ENCODE measurements at places on chromosomes 1 and 21.
A peak's percentile ranks its signal among the peaks of the same experiment; 100 is the strongest.

DNA sequence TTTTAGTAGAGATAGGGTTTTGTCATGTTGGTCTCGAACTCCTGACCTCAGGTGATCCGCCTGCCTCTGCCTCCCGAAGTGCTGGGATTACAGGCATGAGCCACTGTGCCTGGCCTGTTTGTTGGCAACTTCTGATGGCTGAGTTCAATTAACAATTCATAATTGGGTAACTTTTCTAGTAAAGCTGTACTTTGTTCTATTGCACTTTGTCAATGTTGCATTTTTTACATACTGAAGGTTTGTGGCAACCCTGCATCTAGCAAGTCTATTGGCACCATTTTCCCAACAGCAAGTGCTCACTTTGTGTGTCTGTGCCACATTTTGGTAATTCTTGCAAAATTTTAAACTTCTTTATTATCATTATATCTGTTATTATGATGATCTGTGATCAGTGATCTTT, 64.5 kb upstream of the USP24 start:
- DNase-seq: no peak

- no peak for DNase-seq
Observed at GRCh38 chr1:69377507-69377906, 190.2 kb upstream of the LRRC7 start.

GRCh38 chr1:113353580-113353979, 36.7 kb upstream of the MAGI3 start:
- DNase-seq: no peak

DNA sequence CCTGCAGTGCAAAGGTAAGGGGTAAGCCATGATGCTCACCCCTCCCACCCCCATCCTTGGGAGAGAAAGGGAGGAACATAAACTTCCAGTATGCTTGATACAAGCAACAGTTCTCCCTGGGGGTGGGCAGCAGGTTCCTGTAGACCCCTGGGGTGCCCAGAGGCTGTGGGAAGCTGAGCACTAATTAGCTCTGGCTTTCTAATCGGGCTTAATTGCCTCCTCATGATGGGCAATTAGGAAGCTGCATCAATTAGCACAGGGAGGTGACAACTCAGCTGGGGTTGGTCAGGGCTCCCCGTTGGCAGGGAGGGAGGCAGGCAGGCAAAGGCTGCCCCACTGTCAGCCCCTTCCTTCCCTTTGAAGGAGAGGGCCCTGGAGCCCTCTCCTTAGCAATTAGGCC, 15.7 kb upstream of the LMNA start:
- no peak for DNase-seq

DNA sequence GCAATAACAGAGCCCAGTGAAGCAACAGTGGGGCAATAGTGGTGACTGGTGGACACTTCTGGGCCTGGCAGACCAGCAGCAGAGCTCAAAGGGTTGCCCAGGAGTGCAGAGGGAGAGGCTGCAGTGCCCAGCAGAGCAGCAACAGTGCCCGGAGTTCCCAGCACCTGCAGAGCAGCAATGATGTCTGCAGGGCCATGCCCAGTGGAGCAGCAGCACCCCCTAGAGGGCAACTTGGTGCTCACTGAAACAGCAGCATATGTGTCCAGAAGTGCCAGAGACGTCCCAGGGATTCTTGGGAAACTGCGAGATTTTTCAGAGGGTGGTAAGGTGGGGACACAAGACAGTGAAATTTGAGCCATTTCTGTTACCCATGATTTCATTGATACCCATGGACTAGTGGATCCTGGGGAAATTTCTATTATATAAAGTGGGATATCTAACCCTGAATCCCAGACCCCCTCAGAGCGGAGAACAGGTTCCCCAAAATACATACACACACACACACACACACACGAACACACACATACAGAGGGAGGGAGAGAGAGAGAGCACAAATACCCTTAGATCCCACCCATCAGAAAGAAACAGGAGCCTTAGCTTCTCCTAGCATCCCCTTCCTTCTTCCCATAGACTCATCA, 156.9 kb upstream of the GJB5 start:
- DNase-seq: peak; percentile 58

DNA sequence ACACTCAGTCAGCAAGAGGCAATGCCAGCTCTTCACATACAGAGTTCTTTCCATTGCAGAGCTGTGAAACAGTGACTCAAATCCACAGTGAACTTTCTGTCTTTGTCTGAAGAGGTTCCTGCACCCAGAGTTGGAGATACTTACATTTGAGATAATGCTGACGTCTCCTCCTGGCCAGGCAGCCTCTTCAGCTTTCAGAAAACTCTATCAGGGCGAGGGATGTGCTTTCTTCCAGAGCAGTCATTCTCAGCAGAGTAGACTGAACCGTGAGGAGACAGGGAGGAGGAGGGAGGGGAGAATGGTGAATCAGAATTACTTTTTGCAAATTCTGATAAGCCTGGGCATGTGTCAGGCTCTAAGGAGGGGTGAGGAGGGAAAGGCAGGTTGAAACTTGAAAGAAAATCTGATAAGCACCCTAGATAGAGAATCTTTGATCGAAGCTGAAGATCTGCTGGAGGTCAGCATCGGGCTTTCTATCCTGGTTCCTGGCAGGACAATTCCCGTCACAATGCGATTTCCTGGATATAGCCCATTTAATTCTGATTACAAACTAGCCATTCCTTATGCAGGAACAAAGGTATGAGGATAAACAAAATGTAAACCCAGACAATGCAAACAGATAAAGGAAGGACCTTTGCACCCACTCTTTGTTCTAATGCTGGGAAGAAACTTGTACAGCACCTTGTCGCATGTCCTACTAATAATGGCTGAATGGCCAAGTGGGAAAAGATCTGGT, 18.9 kb upstream of the NID1 start:
- DNase-seq: no peak

- no peak for DNase-seq
Observed at GRCh38 chr1:151327903-151328674, 873 bp upstream of the PI4KB start.

DNA sequence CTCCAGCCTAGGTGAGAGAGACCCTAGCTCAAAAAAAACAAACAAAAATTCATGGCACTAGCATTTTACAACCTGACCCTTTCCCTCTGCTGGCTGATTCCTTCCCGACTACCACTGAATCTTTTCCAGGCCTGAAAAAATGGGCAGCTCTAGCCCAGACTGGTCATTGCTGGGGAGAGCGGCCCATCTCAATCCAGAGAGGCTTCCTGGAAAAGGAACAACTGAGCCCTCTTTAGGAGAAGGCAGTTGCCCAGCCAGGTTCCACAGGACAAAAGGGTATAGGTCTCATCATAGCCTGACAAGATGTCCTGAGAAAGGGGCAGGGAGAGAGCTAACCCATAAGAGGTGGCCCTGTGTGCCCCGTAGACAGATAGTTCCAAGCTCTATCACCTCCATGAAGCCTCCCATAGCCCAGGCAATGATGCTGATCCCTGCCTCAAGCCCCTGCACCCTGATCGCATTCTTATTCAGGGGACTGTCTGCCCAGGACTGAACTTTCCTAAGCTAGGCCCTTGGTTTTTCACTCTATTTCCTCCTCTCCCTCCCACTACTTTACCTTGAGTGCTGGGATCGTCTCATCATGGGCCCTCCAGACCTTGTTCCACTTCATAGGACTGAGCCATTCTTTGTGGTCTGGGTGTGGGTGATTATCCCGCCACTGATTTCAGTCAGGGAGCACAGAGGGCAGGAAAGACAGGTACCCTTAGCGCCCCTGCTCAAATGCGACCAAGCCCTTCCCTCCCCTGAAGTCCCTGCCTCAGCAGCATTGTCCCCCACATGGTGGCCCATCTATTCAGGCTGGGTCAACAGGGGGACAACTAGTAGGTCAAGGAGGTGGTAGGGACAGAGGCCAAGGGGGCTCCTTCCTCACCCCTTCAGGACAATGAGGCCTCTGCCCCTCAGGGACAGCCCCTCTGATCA, 18.2 kb downstream of the RHBG start:
- DNase-seq: no peak

DNA sequence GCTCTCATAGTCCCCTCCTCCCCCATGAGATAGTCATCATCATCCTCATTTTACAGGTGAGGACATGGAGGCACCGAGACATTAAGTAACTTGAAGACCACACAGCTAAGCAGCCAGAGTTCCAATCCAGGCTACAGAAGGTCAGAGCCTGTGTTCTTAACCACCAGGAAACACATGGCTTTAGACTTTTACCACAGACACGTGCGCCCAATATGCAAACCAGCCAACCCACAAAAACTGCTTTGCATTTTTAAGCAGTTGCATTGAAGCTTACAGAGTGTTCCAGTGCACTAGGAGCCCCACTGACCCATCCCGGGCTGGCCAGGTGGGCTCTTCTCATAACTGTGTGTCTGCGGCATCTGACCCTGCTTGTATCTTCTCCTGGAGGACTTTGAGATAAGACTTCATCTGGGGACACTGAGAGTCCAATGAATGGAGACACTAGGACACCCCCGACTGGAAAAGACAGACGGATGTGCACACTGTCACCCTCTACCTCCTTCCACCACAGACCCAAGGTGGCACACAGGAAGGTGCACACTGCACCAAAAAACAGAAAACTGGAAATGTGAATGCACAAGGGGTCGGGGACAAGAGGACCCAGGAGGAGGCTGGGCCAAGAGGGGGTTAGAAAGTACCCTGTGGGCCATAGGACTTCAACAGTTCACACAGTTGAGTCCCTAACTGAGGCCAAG, 56.4 kb downstream of the ETS2 start:
- peak; percentile 67 for DNase-seq

- no peak for DNase-seq
Observed at GRCh38 chr1:154629675-154630073, 21.7 kb upstream of the ADAR start.

DNA sequence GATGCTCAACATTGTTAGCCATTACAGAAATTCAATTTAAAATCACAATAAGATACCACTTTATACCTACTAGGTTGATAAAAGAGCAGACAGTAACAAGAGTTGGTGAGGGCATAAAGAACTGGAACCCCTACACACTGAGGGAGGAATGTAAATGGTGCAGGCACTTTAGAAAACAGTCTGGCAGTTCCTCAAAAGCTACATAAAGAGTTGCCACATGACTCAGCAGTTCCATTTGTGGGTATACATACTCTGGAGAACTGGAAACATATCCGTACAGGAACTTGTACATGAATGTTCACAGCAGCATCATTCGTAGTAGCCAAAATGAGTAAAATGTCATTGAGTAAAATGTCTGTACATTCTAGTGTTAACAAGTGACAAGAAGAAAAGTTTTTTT, 17.0 kb downstream of the NSL1 start:
- DNase-seq: no peak

- DNase-seq: no peak
Observed at GRCh38 chr21:41562101-41563000, 54.4 kb upstream of the TMPRSS2 start.

DNA sequence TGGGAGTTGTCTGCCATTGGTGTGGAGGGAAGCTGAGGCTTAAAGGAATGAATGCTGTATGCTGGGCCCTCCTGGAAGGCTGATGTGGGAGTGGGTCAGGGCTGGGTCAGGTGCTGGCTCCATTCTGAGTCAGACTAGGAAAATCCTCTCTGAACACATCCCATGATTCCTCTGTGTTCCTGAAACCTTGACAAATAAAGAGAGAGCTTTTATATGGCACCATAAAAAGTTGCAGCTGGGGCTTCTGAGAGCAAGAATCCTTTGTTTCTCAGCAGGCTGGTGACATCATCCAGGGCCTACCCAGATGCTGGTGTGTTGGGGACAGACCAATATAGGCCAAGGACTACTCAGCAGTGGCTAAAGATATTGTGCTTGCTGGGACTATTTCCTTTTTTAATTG, 27.8 kb upstream of the NFASC start:
- DNase-seq: no peak

DNA sequence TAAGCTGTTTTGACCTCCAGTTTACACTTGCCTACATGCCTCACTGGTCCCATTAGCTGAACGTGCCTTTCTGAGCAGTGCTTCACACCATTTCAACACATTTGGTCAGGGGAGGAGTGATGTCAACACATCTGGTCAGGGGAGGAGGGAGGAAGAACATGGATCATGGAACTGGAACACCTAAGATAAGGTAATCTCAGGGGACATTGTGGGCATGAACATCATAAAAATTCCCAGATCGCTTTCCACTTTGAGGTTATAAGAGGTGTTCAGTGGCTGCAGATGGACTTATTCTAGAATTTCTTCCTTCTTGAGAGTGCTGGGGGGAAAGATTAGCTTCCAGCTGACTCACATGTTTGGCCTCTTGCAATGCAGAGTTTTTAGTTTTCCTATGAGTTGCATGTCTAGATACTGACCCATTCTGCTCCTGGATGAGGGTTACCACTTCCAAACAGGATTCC, 2.0 kb downstream of the QSOX1 start:
- DNase-seq: no peak

GRCh38 chr1:23651069-23651808, 40.4 kb upstream of the RPL11 start:
- no peak for DNase-seq

GRCh38 chr21:41888749-41889376, 9.7 kb upstream of the PRDM15 start:
- no peak for DNase-seq

DNA sequence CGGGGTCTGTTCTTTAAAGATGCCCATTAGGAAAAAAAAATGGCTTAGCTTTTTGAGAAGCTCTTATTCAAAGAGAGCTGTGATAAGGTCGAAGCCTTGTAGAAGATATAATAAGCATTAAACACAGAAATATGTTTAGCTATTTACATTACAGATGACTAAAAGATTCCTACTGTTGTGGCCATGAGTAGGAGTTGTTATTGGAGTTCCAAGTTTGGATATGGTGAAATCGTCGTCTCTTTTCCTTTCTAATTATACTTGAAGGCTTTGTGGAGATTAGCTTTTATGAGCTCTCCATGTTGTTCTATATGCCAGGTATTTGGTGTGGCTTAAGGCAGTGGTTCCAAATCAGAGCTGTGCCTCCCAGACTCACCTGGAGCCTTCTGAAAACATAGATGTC, 79.9 kb upstream of the LAMC2 start:
- DNase-seq: no peak

DNA sequence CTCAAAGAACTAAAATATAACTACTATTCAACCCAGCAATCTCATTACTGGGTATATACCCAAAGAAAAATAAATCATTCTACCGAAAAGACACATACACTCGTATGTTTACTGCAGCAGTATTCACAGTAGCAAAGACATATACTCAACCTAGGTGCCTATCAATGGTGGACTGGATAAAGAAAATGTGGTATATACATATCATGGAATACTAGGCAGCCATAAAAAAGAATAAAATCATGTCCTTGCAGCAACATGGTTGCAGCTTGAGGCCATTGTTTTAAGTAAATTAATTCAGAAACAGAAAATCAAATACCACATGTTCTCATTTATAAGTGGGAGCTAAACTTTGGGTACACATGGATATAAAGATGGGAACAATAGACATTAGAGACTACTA, 266.2 kb upstream of the POU3F1 start:
- no peak for DNase-seq

DNA sequence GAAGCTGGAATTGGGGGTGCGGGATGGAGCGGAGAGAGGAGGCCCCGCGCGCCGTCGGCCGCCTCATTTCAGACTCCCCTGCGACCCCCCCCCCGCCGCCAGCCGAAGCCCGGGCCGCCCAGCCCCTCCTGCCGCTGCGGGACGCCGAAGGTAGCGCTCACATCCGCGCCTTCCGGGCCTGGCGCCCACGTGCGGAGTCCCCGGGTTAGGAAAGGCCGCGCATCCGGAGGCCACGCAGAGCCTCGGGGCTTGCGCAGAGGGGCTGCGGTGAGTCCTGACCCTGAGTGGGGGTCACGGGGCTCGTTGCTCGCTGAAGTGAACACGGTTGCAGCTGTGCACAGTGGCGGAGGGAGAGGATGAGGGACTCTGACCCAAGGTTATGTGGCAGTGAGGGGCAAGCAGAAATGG, 552 bp upstream of the ZNF496 start:
- peak; percentile 63 for DNase-seq

All from germinal center (tissue), 1 donor.